CD4-positive, alpha-beta T cell (primary cell): ENCODE measurements at places on chromosomes 6 and 20.
A peak's percentile ranks its signal among the peaks of the same experiment; 100 is the strongest.

GRCh38 chr20:44959082-44959637 is 1.0 kb downstream of the TOMM34 start:
- no peak for DNase-seq

DNA sequence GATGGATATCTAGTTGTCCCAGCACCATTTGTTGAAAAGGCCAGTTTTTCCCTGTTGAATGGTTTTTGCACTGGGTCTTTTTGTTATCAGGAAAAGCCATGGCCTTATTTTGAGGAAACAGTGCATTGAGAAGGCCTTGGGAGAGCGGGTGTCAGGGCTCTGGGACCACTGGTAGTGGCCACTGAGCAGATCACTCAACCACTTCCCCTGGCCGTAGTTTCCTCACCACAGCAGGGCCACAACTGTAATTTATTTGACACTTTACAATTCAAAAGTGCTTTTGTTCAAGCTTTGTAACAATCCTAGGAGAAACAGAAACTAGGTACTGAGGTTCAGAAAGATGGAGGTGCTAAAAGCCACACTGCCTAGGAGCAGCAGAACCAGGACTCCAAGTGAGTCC is 281.8 kb downstream of the GMDS start:
- no peak for DNase-seq

DNA sequence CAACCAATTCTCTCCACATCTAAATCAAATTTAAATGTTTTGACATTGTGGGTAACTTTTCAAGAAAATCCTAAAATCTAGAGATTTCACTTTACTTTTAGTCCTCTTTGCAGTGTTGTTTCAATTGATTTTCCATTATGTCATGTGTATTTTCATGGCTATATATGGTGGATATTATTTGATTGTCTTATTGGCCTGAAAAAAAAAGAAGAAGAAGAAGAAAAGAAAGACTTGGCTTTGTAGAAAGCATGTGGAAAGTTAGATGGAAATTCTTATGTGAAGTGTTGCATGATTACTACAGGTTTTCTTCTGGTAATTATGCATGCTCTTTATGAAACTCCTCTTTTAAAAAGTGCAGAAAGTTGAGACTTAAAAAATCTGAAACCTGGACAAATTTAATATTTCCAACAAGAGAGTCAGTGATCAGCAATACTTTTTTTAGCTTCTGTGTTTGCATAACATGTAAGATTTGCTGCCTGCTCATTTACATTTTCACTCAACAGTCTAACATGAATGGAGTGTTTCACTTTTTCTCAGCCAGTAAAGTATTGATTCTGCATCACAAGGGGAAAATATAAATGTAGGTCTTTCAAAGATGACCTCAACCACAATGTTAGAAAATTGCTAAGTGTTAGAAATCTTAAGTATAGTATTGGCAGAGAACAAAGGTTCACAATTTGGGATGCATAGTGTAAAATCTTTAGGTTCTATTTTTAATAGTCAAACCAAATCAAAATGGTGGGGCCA is 438.7 kb downstream of the BCKDHB start:
- DNase-seq, result no peak

- peak; percentile 40 for DNase-seq
Observed at GRCh38 chr6:30883685-30884520, at the start of gene DDR1. Gene DDR1 (plus strand): TSS chr6:30884519. CDS start chr6:30888730, 4,211 bp downstream.

DNA sequence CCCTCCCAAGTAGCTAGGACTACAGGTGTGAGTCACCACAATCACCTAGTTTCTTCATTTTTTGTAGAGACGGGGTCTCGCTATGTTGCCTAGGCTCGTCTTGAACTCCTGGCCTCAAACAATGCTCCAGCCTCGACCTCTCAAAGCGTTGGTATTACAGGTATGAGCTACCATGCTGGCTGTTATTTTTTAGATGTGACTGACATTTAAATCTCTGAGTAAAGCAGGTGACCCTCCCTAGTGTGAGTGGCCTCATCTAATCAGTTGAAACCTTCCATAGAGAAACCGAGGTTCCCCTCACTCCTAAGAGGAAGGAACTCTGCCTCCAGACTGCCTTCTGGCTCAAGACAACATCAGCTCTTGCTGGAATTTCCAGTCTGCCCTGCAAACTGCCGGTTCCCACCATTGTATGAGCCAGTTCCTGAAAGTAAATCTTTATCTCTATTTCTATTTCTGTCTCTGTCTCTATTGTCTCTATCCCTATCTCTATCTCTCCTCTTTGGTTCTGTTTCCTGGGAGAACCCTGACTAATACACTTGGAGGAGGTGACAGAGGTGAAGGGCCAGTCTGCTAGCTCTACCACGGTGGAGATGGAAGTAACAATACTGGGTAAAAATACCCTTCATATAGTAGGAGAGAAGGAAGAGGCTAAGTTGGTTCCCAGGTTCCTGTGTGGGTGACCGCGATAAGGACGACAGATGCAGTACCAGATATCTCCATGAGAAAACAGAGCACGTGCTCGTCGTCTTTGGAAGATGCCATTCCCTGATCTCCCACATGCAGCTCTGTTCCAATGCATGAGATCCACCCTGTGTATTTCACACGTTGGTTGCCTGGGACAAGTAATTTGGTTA is 81.0 kb downstream of the MYB start:
- no peak for DNase-seq

DNA sequence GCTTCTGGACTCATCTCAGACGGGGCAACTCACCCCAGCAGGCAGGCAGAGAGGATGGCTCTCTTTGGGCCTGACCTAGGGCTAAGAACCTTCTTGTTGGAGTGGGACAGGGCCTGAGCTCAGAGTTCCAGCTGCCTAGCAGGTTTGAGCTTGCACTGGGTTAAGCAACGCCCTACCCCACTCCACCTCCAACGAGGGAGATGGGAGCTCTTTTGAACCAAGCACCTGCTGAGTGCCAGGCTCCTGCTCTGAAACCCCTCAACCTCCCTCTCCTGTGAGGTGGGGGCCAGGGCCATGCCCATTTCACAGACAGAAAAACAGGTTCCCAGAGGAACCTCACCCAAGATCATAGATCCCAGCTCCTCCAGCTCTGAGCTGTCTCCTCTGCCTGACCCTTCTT is 54.3 kb downstream of the SNAI1 start:
- no peak for DNase-seq

DNA sequence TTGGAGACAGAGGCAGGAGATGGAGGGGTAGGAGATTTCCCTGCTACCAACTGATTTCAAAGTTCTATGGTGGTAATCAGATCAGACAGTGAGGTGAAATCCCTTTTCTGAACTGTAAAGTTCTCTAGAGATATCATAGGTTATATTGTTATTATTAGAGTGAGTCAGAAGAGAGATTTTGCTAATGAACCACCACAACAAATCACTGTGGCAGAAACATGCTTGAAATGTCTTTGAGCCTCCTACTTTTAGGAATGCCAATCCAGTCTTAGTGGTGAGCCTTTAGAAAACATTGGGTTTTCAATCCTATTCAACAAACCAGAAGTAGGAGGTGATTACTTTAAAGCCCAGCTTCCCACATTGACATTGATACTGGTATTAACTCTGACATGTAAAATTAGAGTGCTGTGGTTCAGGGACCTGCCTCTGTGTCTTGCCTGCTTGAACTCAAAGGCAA is 136.7 kb upstream of the CNR1 start:
- DNase-seq, result no peak

DNA sequence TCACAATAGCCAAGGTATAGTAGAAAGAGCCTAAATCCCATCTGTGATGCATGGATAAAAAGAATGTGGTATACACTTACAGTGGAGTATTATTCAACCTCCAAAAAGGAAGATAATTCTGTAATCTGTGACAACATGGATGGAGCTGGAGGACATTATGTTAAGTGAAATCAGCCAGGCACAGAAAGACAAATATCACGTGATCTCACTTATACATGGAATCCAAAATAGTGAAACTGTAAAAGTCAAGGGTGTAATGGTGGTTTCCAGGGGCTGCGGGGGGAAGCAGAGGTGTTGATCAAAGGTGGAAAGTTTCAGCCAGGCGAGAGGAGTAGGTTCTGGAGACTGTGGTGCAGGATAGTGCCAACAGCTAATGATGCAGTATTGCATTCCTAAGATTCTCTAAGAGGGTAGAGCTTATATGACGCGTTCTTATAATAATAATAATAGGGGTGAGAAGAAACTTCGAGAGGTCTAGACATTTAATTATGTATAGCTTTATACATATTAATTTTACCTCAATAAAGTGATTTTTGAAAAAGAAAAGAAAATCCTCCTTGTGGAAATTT is 246.1 kb downstream of the FOXA2 start:
- no peak for DNase-seq

DNA sequence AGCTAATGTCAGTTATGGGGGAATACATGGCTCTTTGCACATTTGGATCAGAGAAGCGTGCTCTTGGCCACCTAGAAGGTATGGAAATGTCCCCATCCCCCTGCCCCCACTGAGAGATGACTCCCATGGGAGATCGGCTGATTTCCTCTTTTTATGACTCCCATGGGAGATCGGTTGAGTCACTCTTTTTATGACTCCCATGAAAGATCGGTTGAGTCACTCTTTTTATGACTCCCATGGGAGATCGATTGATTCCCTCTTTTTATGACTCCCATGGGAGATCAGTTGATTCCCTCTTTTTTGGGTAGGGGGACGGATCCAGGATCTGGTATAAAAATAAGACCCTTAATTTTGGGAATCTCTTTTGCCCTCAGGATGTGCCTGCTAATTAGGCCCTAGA is 10.3 kb upstream of the TAAR9 start:
- DNase-seq, result no peak

- no peak for DNase-seq
Observed at GRCh38 chr20:7981374-7981773, 38.2 kb downstream of the TMX4 start.

DNA sequence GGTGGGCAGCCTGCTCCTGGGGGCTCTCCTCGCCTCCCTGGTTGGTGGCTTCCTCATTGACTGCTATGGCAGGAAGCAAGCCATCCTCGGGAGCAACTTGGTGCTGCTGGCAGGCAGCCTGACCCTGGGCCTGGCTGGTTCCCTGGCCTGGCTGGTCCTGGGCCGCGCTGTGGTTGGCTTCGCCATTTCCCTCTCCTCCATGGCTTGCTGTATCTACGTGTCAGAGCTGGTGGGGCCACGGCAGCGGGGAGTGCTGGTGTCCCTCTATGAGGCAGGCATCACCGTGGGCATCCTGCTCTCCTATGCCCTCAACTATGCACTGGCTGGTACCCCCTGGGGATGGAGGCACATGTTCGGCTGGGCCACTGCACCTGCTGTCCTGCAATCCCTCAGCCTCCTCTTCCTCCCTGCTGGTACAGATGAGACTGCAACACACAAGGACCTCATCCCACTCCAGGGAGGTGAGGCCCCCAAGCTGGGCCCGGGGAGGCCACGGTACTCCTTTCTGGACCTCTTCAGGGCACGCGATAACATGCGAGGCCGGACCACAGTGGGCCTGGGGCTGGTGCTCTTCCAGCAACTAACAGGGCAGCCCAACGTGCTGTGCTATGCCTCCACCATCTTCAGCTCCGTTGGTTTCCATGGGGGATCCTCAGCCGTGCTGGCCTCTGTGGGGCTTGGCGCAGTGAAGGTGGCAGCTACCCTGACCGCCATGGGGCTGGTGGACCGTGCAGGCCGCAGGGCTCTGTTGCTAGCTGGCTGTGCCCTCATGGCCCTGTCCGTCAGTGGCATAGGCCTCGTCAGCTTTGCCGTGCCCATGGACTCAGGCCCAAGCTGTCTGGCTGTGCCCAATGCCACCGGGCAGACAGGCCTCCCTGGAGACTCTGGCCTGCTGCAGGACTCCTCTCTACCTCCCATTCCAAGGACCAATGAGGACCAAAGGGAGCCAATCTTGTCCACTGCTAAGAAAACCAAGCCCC is 16.0 kb downstream of the SLC2A10 start:
- DNase-seq, result no peak

DNA sequence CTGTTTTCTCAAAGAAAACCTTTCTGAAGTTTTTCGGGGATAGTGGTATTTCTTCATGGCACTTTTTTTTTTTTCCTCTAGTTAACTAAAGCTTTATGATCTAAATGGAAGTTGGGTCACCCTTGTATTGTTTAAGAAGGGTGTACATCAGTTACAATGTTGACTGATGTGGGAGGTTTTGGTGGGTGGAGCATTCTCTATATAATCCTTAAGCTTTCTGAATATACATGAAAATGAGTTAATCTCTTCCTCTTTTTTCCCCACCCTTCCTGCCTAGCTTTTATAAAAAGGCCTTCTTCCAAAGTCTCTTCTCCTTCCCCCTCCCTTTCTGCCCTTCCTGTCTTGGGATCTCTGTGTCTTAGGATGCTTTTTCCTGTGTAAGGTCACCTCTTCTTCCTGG is 47.2 kb downstream of the DHX35 start:
- no peak for DNase-seq

- no peak for DNase-seq
Observed at GRCh38 chr6:18118330-18118729, 4.1 kb downstream of the NHLRC1 start.

DNA sequence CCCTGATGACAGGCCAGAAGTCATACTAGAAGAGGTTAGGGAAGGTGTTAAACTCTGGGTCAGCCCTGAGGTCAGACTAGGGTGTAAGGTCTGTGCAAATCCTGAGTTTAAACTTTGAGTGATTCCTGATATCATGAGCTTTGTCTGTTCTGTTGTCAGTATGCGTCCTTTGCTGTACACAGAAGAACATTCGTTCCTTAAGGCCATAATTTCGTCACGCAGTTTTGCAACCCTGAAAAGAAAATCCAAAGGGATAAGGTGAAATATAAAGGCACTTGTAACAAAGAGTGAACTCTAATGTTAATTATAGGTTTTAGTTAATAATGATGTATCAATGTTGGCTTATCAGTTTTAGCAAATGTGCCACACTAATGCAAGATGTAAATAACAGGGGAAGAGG is 2.3 kb downstream of the DST start:
- DNase-seq, result no peak

DNA sequence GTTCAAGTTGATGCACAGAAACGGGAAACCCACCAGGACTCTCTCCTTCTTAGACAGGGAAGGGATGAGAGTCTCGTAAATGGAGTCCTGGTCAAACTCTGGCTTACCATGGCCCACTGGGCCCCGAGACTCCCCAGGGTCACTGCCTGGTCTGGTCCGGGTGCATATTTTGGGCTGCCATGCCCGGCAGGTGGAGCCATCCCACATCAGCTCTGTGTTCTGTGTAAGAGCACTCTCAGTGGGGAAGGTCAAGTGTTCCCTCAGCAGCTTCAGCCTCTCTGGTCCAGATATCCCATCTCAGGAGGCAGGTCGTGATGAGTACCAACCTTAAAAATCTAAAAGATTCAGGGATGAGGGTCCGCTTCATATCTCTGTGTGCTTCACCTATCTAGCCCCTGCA is 138.8 kb downstream of the EDN3 start:
- DNase-seq, result no peak

DNA sequence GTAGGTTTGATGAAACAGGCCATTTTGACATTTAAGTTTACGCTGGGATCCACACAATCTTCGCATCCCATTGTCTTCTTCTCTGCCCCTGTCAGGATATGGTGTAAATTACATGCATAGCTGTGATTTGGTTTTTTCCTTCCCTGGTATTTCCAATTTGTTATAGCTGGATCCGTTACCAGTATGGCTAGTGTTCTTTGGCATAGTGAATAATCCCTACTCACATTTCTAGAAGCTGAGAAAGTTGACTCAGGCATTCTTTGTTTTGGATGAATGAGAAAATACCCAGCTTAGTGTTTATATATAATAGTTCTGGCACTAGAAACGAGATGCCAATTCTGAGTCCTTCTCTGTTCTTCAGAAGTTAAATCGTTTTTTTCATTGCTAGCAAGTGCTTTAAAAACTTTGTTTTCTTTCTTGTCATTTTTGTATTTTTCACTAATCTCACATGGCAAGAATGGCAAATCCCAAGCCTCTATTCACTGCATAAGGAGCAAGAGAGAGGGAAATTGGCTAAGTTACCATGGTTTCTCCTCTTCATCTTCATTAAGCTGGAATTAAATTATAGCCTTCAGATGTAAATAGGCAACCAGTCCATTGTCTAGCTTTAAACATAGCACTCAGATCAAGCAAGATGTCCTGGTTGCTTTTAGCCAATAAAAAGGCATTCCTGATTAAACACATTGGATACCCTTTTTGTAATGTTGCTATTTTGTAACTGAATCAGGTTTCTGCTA is 91.9 kb upstream of the LAMP5 start:
- DNase-seq, result no peak
